ENCODE measurements at places on chromosomes 2 and 18.

GRCh38 chr2:72115110-72116080, 32.3 kb downstream of the CYP26B1 start:
- DNase-seq = no peak

GRCh38 chr18:51250006-51250405, 52.5 kb upstream of the MEX3C start:
- no peak for DNase-seq

GRCh38 chr2:226679389-226680065, 120.1 kb downstream of the IRS1 start:
- no peak for DNase-seq

- DNase-seq = no peak
These were observed 124.2 kb upstream of the MEX3C start for GRCh38 chr18:51321696-51322095.

- DNase-seq = no peak
These were observed 654.9 kb upstream of the SYT4 start for GRCh38 chr18:43932140-43932539.

DNA sequence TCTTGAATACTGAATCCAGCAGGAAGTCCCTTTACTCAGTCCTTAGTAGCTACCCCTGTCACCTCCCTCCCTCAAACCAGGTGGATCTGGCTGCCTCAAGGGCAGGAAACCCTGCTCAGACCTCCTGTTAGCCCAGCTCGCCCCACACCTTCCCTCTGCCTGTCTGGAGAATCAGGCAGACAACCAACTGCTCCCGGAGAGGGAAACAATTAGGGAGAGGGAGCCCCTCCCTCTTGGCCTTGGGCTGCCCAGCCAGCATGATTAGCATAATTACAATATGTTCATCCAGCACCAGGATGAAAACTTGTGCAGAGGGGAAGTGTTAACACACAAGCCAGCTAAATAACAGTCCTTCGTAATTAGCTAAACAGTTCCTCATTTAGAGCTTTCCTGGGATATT, 185.5 kb downstream of the C1D start:
- DNase-seq = no peak

GRCh38 chr2:19861813-19862212, 40.0 kb downstream of the TTC32 start:
- no peak for DNase-seq

GRCh38 chr18:38077229-38077628, 511.6 kb upstream of the CELF4 start:
- DNase-seq = no peak

GRCh38 chr18:23703987-23704384, 14.7 kb downstream of the LAMA3 start:
- DNase-seq = no peak

GRCh38 chr18:46393230-46393629, 263.8 kb downstream of the LOXHD1 start:
- DNase-seq = no peak

Measured in GM12892 (cell line).